A549 (cell line): ENCODE measurements at places on chromosomes 5 and 9.

- DNase-seq: no peak
These were observed 89.7 kb upstream of the CCDC152 start for GRCh38 chr5:42666869-42667268.

DNA sequence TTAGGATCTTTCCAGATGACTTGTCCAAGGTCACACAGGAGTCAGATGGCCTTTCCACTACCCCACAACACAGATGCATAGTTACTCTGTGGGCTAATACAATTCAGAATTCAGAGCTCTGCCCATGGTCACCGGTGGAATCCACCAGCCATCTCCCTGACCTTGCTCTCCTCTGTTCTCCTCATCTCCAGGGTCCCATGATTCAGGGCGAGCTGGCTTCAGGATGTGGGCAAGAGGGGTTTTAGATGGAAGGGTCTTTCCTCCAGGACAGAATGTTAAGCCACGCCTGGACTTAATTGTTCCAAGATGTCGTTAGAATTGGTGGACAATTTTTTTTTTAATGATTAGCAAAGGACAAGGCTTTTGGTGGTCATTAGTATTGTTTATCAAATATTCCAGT lies 81.7 kb upstream of the LARP1 start:
- no peak for DNase-seq

- no peak for DNase-seq
These were observed 48.0 kb upstream of the RAPGEF1 start for GRCh38 chr9:131787838-131788237.

- no peak for DNase-seq
These were observed 107.0 kb downstream of the VAV2 start for GRCh38 chr9:133884907-133885744.

DNA sequence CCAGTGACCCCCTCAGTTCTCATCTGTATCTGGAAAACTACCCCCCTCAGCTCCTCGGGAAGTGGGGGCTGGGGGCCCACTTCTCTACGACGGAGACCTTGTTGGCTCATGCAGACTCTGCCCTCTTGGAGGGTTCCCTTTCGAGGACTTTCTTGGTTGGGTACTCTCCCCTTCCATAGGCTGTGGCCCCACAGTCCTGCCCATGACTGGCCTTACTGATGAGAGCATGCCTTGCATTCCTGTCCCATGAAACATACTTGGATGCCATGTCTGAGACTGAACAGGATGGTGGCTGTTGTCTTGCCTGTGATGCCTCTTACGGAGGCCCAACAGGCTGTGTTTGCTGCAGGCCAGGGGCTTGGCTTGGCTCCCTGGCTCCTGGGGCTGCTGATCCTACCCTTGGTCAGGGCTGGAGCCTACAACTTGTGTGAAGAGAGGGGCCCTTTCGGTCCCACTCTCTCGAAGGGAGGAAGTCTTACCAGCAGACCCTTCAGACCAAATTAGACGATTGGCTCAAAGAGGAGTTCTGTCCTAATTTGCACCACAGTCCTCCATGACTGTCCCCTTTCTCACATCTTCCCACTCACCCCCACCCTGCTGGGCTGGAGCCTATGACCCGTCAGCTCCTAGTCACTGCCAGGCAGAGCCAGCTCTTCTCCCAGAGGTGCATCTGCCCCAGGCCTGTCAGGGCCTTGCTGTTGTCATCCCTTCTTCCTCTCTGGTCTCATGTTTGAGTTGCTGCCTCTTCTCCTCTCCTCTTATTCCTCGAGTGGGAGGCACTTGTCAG lies 109.9 kb downstream of the CACNA1B start:
- no peak for DNase-seq

GRCh38 chr9:137470785-137471184 lies 11.7 kb upstream of the NSMF start:
- no peak for DNase-seq

DNA sequence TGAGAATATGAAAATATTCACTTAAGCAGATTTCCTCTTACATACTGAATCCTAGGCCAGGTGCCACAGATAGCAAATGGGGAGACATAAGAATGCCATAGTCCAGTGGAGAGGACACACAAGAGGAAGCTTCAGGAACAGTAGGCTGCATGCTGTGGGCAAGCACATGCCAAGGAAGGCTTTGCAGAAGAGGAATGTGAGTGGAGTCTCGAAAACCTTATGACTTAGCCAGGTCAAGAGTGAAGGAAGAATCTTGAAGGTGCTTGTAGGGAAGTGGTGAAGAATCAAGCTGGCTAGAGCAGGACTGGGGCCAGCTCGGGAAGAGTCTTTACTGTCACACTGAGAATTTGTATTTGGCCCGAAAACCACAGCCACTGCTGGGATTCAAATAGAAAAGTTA lies 20.4 kb downstream of the RPS23 start:
- no peak for DNase-seq

- DNase-seq: no peak
These were observed 681.9 kb upstream of the ARRDC3 start for GRCh38 chr5:92064993-92065392.

GRCh38 chr5:167317884-167318283 lies 973.6 kb upstream of the WWC1 start:
- no peak for DNase-seq

DNA sequence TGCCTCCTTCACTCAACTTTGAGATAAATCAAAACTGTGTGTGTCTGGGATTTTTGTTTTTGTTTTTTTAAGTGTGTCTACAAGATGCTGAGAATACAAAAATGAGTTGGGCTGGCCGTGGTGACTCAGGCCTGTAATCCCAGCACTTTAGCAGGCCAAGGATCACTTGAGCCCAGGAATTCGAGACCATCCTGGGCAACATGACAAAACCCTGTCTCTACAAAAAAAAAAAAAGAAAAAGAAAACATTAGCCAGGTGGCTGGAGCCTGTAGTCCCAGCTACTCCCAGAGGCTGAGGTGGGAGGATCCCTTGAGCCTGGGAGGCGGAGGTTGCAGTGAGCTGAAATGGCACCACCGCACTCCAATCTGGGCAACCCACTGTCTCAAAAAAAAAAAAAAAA lies 21.0 kb downstream of the HNRNPK start:
- no peak for DNase-seq

DNA sequence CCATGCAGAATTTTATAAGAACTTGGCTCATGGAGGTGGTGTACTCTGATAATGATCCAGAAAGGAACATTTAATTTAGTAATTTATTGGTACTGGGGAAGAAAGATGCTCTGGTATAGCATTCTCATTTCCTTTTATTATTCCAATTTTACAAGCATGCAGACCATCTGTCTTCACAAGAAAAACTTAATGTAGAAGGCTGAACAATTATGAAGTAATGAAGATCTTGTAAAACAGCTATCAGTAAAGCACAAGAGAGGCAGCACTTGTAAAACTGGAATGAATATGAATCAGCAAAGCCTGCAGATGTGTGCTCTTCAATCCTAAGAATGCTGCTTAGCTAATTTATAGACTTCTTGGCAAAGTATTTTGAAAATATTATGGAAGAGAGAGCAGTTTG lies 300.0 kb downstream of the YTHDC2 start:
- DNase-seq: no peak

DNA sequence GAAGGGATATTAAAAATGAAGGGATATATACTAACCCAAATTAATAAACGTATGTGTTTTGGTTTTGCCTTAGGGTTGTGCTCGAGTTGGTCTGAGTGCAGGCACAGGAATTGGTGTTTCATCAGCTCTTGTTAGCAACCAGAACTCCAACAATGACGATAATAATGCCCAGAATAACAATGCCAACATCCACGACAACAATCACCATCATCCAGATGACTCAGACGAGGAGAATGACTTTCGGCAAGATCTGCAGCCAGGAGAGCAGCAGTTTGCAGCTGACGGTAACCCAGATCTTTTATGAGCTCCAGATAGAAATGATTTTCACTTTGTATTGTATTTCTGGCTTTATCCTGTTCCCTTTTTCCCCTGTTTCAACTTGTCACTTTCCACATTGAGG lies 33.2 kb downstream of the FBXO38 start:
- no peak for DNase-seq

DNA sequence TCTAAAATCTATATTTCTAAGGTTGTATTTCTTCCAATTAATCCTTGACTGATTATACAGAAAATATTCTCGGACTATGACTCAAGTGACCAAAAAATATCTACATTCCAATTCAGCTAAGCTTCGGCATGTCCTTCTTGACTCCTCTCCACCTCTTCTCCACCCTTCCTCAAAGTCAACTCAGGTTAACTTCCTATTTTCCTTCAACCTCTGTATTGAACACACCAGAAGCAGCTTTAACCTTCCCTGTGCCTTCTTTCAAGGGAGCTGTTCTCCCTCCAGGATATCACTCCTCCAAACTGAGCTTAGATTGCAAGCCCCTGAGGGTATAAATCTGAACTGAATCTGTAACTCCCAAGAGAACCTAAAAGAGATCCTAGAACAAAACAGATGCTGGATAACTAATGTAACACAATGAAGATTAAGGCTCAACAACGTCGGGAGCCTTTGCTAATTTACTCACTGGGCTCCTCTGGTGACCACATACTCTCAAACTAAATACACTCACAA lies 1.1 kb downstream of the SLCO4C1 start:
- no peak for DNase-seq

GRCh38 chr5:151680944-151681427 lies 5.7 kb downstream of the SPARC start:
- no peak for DNase-seq

GRCh38 chr5:114448481-114448880 lies 86.6 kb downstream of the KCNN2 start:
- no peak for DNase-seq

DNA sequence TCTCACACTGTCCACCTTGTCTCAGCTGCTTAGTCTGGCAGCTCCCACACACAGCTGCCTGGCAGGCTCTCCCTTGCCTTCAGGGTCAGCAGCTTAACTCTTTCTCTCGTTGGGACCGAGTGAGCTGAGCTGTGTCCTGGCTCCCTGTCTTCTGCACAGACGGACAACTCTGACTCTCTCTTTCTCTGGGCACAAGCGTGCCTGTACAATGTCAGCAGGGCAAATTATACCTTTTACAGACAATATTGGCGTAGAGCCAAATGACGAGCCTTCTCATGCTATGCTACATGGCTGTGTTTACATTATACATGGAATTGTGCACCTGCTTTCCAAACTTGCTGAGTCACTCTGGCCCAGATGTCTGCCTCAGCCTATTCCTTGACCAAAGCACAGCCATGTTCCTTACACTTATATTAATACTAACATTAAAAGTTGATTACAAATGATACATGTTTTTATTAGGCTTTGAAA lies 188.6 kb downstream of the CYLC2 start:
- no peak for DNase-seq

- DNase-seq: no peak
These were observed 516 bp upstream of the DMRT2 start for GRCh38 chr9:1049641-1050040.

DNA sequence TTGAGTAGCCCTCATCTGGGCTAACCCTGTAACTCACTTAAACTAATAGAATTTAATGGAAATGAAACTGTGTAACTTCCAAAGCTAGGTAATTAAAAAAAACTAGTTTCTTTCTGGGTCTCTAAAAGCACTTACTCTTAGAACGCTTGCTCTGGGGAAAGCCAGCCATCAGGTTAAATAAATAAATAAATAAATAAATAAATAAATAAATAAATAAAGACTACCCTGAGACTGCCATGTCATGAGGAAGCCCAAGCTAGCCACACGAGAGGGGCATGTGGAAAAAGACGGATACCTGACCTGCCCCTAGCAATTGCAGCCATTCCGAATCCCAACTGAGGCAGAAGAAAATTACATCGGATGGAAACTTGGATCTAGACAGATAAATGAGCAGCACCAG lies 51.3 kb upstream of the FER start:
- DNase-seq: no peak

DNA sequence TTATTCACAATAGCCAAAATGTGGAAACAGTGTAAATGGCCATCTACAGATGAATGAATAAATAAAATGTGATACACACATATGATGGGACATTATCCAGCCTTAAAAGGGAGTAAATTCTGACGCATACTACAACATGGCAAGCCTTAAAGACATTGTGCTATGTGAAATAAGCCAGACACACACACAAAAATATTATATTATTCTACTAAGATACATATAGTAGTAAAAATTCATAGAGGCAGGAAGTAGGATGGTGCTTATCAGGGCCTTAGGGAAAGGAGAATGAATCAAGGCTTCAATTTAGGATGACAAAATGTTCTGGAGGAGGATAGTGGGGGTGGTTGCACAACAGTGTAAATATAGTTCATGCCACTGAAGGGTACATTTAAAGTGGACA lies 346.7 kb upstream of the SMARCA2 start:
- no peak for DNase-seq

DNA sequence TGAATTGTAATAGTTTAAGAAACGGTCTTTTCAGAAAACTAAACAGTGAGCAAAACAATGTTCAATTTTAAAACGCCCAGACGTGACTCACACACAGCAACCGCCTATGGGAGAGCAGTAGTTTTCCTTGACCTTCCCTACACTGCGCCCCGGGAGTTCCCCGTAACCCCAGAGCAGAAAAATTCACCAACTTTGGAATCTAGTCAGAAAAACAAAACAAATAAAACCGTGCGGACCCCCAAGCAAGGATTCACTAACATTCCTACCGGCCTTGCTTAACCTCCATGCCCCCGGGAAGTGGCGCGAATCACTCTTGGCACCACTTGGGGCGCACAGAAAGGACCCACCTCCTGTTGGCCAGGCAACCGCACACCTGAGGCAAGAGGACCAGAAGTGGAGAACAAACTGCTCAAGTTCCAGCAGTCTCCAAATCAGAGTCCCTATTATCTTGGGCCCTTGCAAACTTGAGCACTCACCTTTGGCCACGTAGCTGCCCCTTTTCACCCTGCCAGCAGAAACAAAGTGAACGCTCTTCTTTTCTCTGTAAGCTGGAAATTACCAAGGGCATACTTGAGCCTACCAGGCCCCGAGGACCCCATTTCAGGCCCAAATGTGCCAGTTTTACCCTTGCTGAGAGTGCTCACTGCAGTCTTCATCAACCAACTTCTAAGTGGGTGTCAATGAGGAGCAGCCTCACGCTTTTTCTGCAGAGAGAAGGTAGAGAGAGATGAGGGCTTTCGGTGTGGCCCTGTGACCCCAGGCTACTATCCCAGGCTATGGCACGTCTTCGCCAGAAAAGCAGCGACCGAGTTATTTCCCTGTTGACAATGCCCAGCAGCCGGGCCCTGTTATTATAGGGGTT lies 189.7 kb downstream of the MEF2C start:
- no peak for DNase-seq

- DNase-seq: peak; percentile 74
These were observed 269.1 kb downstream of the FANCC start for GRCh38 chr9:95048225-95049087.

GRCh38 chr5:150120617-150121447 lies 34.5 kb upstream of the CSF1R start:
- DNase-seq: no peak

DNA sequence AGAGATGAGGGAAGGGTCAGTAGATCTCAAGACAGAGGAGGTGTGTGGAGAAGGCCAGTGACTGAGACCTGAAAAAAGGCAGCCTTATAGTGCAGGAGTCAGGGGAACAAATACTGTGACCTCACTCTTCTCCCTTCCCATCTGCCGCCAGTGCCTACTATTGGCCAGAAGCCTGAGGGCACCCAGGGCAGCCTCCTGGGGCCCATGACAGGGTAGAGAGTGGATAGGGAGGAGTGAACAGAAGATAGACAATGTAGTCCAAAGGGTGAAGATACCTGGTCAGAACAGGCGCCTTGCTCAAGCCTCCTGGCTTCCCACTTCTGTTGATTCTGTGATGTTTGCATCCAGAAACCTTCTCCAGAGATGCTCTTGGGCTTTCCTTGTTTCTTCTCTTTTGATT lies 196.7 kb downstream of the PBX3 start:
- DNase-seq: no peak
